Skeletal muscle cell (primary cell): ENCODE measurements at places on chromosomes 1 and 21.

DNA sequence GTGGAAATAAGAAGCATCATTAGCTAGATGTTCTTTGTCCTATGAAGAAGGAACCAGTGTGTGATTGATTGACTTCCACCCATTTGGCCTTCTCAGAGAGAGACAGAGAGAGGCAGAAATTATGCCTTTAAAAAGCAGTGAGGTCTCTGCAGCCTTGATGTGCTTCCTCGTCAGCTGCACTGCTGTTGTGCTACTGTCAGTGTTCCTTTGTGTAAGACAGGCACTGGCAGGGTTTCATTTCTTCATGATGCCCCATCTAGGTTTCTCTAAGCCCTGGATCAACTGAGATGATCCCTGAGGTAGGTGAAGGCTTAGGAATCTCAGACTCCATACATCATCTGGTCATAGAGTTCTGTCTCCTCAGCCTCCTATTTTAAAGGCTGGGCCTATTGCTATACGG is 34.9 kb downstream of the GPR3 start:
- DNase-seq = no peak

DNA sequence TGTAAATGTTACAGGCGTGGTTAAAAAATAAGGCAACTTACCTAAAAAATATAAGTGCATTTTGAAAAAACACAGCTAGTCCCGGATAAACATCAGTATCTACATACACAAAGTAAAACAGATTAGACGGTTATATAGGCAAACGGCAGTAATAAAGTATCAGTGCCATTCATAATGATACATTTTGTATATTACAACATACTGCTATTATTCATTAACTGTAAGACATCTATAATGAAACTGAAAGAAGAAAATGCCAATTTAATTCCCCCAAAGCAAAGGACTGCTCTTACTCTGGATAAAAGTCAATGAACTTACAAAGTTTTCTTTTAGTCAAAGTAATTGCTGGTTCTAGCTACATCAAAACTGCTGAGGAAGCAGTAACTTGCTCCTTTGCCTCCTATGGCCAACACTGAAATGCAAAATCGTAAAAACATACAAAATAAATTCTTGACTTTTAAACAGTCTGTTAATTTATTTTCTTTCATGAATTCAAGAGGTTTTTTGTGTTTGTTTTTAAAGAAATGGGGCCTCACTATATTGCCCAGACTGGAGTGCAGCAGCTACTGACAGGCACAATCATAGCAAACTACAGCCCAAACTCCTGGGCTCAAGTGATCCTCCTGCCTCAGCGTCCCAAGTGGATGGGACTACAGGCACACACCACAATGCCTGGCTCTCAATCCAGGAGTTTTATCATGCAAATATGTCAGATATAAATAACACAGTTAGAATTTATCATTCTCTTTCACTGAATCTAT is 23.9 kb downstream of the TMEM50B start:
- no peak for DNase-seq

DNA sequence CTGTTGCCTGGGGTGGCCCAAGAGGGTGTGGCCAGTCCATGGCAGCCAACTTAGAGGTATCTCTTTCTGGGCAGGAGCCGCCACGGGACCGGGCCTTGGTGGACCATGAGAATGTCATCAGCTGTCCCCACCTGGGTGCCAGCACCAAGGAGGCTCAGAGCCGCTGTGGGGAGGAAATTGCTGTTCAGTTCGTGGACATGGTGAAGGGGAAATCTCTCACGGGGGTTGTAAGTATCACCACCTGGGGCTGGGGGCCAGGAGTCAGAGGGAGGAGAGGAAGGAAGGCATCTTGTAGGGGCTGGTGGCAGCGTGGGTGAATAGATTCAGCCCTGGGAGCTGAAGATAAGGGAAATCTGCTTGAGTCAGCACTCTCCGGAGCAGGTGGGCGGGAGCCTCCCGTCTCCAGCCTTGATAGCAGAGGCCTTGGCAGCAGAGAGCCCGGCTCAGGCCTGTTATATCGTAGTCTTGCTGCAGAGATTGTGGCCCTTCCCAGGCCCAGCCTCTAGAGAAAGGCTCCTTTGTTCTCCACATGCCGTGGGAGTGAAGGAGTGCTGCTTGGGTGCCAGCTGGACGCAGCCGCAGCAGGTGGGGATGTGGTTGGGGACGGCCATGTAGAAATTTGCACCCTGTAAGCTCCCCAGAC is 25.4 kb downstream of the PHGDH start:
- peak; percentile 31 for DNase-seq

DNA sequence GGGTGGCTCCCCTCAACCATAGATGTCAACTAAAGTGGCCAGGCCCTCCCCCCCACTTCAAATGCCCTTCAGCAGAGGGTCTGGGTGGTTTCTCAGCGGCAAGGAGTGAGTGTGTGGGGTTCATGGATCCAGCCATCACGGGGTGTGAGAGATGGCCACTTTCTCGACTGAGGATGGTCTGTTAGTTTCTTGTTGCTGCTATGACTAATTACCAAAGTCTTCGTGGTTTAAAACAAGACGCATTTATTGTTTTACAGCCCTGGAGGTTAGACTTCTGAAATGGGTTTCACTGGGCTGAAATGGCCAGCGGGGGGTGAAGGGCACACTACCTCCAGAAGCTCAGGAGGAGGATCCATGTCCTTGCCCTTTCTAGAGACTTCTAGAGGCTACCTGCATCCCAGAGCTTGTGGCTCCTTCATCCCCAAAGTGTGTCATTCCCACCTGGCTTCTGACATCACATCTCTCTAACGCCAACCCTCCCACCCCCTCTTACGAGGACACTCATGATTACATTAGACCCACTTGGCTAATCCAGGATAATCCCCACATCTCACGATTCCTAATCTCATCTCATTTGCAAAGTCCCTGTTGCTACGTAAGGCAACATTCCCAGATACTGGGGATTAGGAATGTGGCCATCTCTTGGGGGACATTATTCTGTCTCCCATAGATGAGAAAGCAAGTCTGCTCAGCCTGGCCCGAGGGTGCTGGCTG is 53.0 kb downstream of the EPHB2 start:
- no peak for DNase-seq

GRCh38 chr1:40161125-40161887 is at the start of gene RLF:
TSS of gene RLF (plus strand) at chr1:40161387. CDS start at chr1:40161400, 13 bp downstream.
- DNase-seq = peak; percentile 80

DNA sequence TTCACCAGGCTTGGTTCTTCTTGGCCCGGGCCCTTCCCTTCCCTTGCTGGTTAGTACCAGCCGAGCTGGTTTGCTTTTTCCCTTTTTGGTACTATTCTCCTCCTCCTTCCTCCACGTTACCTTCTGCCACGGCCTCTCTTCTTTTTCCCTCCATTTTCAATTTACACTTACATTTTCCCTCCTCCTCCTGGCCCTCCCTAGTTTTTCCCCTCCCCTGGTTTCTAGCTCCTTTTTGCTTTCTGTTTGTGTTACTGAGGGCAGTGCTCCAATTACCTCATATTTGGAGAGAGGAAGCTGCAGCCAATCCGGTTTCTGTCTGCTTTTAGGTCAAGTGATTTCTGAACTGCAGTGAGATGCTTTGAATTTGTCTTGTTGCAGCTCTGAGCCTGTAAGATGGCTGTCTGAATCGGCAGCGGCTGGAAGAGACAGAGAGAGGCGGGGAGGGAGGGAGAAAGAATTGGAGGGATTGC is 63.7 kb downstream of the MACF1 start:
- DNase-seq = peak; percentile 69

- no peak for DNase-seq
Observed at GRCh38 chr1:228497817-228498216, 10.6 kb downstream of the RNF187 start.

DNA sequence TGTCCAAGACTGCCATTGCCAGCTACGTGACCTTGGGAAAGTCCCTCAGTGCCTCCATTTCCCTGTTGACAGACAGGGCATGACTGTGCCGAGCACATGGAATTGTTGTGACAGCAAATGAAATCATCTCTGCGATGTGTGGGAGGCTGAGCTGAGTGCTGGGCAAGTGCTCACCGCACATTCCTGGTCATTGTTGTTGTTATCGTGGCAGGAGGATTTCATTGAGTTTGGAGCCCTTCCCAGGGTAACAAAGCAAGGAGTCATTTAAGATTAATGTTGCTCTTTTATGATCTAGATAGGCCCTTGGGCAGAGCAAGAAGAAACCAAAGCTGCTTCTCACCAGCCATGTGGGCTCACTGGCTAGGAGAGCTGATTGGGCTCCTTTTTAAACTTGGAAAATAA is 39.6 kb upstream of the ITPKB start:
- DNase-seq = peak; percentile 84

- no peak for DNase-seq
Observed at GRCh38 chr21:38507374-38507942, 9.2 kb upstream of the ERG start.

- DNase-seq = no peak
Observed at GRCh38 chr1:229420765-229421164, 13.1 kb downstream of the ACTA1 start.

DNA sequence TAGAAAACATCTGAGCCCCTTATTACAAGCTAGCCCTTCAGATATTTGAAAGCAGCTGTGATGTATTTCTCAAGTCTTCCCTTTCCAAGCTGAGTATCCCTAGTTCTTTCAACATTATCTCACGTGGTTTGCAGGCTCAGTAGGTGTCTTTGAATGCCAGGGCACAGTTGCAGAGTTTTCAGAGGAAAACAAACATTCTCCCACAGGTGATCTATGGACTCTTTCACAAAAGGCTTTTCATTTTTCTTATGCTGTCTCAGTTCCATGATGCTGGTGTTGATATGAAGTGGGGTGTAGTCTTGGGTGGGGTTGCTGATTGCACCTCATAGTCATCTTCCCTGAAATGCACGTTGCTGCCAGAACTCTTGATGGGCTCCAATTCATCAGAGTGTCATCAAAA is 17.3 kb downstream of the CACNA1E start:
- DNase-seq = no peak

DNA sequence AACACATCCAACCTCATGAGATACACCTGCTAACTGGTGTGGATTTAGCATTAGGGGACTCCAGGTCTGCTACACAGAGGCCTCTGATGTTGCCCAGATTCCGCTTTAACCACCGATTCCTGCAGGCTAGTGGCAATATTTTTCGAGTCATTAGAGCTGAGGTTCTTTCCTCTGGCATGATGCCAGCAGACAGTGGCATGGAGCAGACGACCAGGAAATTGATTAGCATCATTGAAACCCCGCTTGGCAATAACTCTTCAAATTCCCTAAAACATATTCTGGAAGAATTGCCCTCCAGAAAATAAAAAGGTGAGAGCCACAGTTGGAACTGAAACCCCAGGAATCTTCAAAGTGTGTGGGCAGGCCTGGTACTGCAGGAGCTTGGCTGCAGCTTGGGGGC is 28.4 kb upstream of the ETV3 start:
- no peak for DNase-seq

GRCh38 chr1:93531193-93531592 is 83.3 kb downstream of the FNBP1L start:
- no peak for DNase-seq

- no peak for DNase-seq
Observed at GRCh38 chr1:175094626-175095025, 27.0 kb downstream of the TNN start.

DNA sequence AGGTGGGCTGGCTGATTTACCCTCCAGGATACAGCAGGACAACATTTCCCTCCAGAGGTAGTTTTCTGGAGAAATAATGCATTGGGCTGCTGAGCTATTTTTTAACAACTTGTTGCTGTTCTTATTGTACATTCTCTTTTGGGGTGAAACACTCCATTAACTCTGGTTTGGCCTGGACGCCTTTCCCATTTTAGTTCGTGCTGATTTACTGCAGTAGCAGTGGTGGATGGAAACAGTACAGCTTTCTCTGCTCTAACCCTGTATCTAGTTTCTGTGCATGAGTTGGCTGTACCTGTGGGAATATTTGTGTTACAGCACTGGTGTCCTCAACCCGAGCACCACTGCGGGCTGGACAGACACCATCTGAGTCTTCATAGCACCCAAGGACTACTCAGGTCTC is 325.3 kb downstream of the ASTN1 start:
- DNase-seq = no peak

- no peak for DNase-seq
Observed at GRCh38 chr1:212718499-212718898, 18.9 kb upstream of the BATF3 start.

- no peak for DNase-seq
Observed at GRCh38 chr1:48688102-48688760, 88.5 kb downstream of the BEND5 start.

- no peak for DNase-seq
Observed at GRCh38 chr1:245337829-245338484, 183.2 kb downstream of the KIF26B start.

- DNase-seq = no peak
Observed at GRCh38 chr1:154519591-154519991, 17.4 kb upstream of the SHE start.

- no peak for DNase-seq
Observed at GRCh38 chr1:87329526-87330056, 911 bp downstream of the LMO4 start.

GRCh38 chr1:196317535-196318522 is 290.4 kb downstream of the KCNT2 start:
- DNase-seq = no peak

GRCh38 chr1:248194117-248194516 is 2.9 kb upstream of the OR2M3 start:
- no peak for DNase-seq

GRCh38 chr1:26994020-26994786 is 711 bp downstream of the TRNP1 start:
- DNase-seq = no peak

DNA sequence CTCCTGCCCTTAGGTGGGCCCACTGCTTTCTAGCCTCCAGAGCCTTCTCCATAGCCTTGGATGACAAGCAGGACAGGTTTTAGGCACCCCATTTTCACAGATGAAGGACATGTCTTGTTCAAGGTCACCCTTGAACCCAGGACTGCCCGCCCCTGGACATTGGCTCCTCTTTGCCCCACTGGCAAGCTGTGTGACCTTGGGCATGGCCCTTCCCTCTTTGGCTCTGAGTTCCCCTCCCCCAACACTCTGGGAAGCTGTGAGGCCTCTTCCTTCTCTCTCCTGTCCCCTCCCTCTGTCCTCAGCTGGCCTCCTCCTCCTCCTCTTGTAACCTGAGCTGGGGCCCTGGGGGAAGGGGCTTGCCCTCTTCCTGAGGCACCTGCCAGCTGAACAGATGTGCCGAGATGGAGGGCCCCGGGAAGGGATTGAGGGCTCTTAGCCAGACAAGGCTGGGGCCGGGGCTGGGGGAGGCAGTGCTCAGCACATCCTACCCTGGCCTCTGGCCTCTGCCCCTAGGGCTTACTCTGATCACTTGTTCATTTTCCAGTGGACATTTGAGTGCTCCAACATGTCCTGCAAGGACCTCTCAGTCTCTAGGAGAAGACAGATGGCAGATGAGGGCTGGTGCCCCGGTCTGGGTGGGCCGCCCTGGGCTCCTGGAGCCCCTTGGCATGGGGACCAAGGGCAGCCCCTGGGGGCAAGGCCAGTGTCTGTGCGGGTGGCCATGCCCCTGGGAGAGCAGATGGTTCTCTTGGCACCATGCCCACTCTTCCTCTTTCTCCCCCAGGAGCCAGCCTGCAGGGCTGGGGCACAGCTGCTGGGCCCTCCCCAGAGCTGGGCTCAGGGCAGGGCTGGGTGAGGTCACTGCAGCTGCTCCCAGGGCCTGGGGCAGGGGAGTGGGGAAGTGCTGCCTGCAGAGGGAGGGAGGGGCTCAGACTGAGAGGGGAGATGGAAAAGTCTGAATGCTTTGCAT is 10.7 kb downstream of the FOXO6 start:
- DNase-seq = peak; percentile 39
